ENCODE measurements at places on chromosomes 6 and 20.

- DNase-seq = peak; percentile 44
Measured at GRCh38 chr6:149233056-149233715, 84.3 kb upstream of the TAB2 start.

- DNase-seq = no peak
Measured at GRCh38 chr20:35828916-35829315, 57.1 kb downstream of the PHF20 start.

DNA sequence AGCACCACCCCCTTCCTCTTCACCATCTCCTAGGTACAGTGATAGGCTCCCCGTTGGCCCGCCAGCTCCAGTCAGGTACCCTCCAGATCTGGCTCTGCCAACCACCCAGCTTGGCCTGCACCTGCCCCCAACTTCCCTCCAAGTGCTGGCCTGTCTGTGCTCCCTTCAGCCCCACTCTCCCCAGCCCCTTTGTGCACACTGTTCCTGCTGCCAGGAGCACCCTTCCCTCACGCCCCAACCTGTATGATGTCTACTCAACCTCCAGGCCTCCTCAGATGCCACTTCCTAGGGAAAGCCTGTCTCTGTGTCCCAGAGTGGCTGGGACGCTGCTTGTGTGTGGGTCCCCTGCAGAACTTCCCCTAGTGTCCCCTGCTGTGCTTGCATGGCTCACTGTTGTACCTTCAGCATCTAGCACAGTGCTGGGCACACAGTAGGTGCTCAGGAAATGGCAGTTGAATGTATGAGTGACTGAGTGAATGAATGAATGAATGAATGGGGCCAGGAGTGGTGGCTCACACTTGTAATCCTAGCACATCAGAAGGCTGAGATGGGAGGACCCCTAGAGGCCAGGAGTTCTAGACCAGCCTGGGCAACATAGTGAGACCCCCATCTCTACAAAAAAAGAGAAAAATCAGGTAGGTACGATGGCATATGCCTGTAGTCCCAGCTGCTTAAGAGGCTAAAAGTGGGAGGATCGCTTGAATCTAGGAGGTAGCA lies 3.0 kb downstream of the ZBP1 start:
- DNase-seq = no peak

DNA sequence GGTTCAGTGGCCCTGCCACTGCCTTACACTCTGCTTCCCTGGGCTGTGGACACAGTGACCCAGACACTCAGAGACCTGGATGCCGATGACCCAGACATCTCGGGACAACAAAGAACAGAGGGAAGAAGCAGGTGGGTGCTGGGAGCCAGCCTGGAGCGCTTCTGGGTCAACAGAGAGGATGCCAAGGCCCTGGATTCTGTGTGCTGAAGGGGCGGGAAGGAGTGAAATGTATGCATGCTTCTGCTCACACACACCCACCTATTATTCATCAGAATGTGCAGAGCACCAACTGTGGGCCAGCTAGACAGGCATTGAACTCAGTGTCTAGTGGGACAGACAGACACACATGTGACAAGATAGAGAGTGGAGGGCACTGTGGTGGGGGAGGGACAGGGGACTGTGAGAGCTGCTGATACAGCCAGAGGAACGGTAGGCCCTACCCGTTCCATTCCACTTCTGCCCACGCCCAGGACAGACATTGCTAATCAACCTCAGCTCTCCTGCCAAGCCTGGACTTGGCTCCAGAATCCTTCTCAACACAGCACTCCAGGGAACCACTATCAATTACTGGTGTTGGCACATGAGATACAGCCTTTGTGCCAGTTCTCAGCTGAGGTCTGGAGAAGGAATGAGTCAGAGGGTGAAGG lies 20.2 kb downstream of the KCNK15 start:
- no peak for DNase-seq

DNA sequence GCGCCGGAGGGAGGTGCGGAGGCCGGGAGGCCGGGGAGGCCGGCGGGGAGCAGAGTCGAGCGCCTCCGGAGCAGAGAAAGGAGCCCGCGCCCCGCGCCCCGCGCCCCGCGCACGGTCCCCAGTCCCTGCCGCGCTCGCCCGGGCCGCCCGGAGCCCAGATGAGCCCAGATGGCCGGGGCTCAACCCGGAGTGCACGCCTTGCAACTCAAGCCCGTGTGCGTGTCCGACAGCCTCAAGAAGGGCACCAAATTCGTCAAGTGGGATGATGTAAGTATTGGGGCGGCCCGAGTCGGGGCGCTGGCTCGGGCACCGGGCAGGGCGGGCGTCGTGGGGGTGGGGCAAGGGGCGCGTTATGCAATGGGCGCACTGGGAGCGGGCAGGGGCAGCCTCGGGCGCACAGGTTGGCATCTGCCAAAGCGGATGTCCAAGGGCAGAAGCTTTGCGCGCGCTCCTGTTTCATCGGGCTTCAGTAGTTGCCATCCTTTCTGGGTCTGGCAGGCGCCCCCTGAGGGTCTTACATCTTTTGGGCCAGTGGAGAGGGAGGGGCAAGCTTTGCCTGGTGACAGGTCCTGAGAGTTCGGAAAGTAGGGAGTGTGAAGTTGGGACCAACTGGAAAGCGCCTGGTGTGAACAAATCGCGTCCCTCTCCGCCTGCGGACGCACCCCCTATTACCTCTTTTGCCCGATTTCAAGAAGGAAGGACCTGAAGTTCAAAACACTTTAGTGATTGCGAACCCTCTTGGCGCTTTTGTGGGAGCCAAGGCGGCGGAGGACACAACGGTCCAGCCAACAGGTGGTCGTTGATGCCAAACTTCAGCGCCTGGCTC lies 631 bp downstream of the PLCB1 start:
- no peak for DNase-seq

GRCh38 chr20:23541776-23542175 lies 26.5 kb downstream of the CST9L start:
- no peak for DNase-seq

DNA sequence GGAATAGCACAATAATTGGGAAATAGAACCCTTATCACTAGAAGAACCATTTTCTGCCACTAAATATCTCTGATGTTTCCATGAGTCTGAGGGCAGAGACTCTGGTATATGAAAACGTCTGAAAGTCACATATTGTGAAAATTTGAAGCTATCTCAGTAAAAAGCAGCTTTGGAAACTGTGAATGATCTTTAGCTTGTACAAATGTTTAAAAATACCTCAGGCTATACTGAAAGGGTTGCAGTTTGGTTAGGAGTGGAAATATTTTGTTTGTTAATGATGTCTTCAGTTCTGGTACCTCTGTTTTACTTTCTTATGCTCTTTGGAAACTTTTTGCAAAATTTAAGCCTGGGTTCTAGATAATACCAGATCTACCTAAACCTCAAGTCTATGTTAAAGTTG lies 135.0 kb downstream of the SLC16A10 start:
- DNase-seq = no peak

Measured in AG08396 (cell line).